ENCODE measurements at places on chromosomes 13 and 19. TPM values are rescaled to one million over a fixed set of nuclear protein-coding genes. Genes with fewer than 3 reads are reported as not detected.

- no peak overlapping the region for H3K27ac ChIP-seq
- peaks cover 9% of the 10 kb centered on the region for H3K4me1 ChIP-seq
- H3K4me3 ChIP-seq = peak overlapping the region; percentile 16
- DNase-seq = no peak
- H3K36me3 ChIP-seq = no peaks in the 10 kb centered on the region
These were observed 823 bp downstream of the FBXO17 start for GRCh38 chr19:38974624-38975213.

DNA sequence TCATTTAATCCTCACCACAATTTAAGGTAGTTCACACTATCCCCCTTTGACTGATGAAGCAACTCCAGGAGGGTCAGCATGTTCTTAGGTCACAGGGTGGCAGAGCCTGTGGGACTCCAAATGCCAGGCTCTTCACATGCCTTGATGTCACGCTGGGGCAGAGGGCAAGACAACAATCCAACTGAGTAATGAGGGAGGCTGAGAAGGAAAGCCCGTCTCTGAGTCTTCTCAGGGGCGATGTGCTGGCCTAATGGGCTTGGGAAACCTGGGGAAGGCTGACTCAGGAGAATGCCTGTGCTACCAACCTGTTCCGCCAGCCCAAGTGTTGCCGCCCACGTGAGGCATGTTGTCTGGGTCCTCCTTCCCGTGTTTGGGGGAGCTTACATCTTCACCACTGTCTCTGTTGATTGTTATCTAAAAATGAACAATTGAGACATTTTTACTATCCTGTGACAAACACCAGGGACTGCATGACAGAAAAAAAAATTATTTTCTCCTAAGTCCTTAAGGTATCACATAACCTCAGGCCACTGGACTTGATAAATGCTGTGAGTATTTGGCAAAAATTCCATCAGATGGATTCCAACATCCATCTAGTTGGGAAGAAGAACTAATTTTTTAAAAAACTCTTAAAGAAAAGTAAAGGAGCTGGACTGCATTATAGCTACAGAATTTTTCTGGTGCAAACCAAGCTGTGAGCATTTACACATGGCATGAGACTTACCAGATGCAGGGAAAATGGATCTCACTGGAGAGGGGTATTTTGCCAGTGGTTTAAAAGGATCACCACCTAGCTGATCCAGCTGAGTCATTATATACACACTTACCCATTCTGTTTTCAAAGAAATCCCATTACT, 157.5 kb downstream of the RGCC start:
- H3K27me3 ChIP-seq = no peaks in the 10 kb centered on the region
- DNase-seq = no peak
- no peaks in the 10 kb centered on the region for H3K4me1 ChIP-seq
- H3K4me3 ChIP-seq = no peak overlapping the region
- no peak overlapping the region for H3K27ac ChIP-seq

GRCh38 chr19:45528744-45529419, 21.6 kb downstream of the VASP start:
- H3K36me3 ChIP-seq = peaks cover 20% of the 10 kb centered on the region
- no peaks in the 10 kb centered on the region for H3K27me3 ChIP-seq
- no peak overlapping the region for H3K27ac ChIP-seq
- peak; percentile 34 for DNase-seq

- no peak for DNase-seq
- H3K27me3 ChIP-seq = peaks cover 14% of the 10 kb centered on the region
- H3K36me3 ChIP-seq = no peaks in the 10 kb centered on the region
- H3K27ac ChIP-seq = no peak overlapping the region
These were observed 24.4 kb downstream of the PLA2G4C start for GRCh38 chr19:48085904-48086864.

- peak overlapping the region; percentile 20 for H3K27ac ChIP-seq
- no peak for DNase-seq
- H3K36me3 ChIP-seq = peaks cover 27% of the 10 kb centered on the region
- peaks cover 45% of the 10 kb centered on the region for H3K4me1 ChIP-seq
- no peaks in the 10 kb centered on the region for H3K27me3 ChIP-seq
These were observed 102.6 kb downstream of the LRCH1 start for GRCh38 chr13:46655377-46656180.

DNA sequence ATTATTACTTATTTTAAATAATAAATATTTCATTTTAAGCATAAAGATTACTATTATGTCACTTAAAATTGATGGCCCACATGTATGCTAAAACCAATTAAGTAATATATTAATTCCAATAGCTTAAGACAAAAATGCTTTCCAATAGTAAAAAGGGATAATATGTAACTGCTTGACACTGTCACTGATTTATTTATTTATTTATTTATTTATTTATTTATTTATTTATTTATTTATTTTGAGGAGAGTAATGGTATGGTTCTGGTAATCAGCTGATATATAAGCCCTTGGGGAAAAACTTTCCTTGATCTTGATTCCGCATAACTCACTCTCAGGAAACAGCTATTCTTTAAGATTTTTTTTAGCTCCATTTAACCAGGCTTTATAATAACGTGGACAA, 903.0 kb upstream of the ATXN8OS start:
- no peak overlapping the region for H3K4me3 ChIP-seq
- no peaks in the 10 kb centered on the region for H3K4me1 ChIP-seq
- no peak overlapping the region for H3K27ac ChIP-seq
- H3K27me3 ChIP-seq = no peaks in the 10 kb centered on the region

- H3K4me3 ChIP-seq = no peak overlapping the region
- H3K4me1 ChIP-seq = no peaks in the 10 kb centered on the region
- no peaks in the 10 kb centered on the region for H3K27me3 ChIP-seq
- no peaks in the 10 kb centered on the region for H3K36me3 ChIP-seq
- H3K27ac ChIP-seq = no peak overlapping the region
- no peak for DNase-seq
These were observed 603.4 kb upstream of the PCDH9 start for GRCh38 chr13:67833564-67833963.

DNA sequence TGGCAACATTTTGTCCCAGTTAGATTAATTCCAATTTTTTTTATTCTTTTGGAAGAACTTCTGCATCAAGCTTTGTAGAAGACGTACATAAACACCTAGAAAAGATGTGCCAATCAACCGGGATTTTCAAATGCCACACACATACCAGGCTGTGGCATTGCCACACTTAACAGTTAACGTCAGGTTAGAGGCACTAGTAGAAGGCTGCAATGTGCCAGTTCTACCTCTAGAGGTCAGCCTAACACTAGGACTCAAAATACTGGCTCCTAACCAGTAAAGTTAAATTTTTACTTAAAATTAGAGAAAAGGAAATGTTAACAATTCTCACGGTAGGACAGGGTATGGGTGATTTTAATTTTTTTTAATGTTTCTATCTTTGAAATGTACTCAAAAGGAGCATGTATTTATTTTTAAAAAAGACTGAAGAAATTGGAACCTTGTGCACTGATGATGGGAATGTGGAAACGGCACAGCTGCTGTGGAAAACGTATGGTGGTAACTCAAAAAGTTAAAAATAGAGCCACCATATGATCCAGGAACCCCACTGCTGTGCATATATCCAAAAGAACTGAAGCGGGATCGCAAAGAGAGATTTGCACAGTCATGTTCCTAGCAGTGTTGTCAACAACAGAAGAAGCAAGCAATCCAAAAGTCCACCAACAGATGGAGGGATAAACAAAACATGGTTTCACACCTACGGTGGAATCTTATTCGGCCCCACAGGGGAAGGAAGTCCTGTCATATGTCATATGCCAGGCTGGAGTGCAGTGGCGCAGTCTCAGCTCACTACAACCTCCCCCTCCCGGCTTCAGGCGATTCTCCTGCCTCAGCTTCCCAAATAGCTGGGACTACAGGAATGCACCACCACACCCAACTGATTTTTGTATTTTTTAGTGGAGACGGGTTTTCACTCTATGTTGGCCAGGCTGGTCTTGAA, 30.3 kb downstream of the CRYL1 start:
- no peak overlapping the region for H3K4me3 ChIP-seq
- peaks cover 10% of the 10 kb centered on the region for H3K4me1 ChIP-seq
- H3K27ac ChIP-seq = no peak overlapping the region
- H3K27me3 ChIP-seq = no peaks in the 10 kb centered on the region

GRCh38 chr13:102227741-102228140, 174.1 kb downstream of the FGF14 start:
- H3K27me3 ChIP-seq = peaks cover 15% of the 10 kb centered on the region
- H3K4me3 ChIP-seq = no peak overlapping the region
- H3K27ac ChIP-seq = no peak overlapping the region
- H3K36me3 ChIP-seq = no peaks in the 10 kb centered on the region

DNA sequence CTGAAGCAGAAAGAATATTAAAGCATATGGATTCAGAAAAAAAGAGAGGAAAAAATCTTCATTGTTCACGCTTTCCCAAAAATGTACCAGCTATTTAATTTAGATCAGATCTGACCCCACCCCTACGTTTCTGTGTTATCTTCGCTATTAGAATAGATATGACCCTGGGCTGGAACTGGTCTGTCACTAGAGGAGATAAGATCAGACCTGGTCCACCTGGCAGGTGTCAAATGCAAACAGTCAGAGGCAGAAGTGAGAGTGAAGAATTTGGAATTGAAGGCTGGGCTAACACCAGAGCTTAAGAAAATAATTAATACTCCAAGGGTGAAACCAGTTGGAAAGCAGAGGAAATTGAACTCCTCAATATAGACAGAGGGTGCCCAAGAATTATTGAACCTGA, 30.0 kb upstream of the MBNL2 start:
- no peaks in the 10 kb centered on the region for H3K36me3 ChIP-seq
- H3K27ac ChIP-seq = no peak overlapping the region
- no peak for DNase-seq
- no peaks in the 10 kb centered on the region for H3K27me3 ChIP-seq
- no peaks in the 10 kb centered on the region for H3K4me1 ChIP-seq

DNA sequence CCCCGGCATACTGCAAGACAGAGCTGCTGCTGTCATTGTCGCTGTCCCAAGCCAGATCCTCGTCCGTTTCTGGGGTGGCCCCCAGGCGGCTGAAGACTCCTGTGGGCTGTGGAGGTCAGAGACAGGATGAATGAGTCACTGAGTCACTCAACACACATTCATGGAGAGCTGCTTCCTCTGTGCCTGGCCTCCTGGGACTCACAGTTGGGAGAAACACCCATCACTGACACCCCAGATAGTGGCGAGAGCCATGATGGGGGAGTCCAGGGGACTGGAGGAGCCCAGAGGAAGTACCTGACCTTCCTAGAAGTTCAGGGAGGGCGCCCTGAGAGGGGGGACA, 26.0 kb downstream of the C19orf47 start:
- no peak overlapping the region for H3K4me3 ChIP-seq
- no peak for DNase-seq
- no peaks in the 10 kb centered on the region for H3K27me3 ChIP-seq

DNA sequence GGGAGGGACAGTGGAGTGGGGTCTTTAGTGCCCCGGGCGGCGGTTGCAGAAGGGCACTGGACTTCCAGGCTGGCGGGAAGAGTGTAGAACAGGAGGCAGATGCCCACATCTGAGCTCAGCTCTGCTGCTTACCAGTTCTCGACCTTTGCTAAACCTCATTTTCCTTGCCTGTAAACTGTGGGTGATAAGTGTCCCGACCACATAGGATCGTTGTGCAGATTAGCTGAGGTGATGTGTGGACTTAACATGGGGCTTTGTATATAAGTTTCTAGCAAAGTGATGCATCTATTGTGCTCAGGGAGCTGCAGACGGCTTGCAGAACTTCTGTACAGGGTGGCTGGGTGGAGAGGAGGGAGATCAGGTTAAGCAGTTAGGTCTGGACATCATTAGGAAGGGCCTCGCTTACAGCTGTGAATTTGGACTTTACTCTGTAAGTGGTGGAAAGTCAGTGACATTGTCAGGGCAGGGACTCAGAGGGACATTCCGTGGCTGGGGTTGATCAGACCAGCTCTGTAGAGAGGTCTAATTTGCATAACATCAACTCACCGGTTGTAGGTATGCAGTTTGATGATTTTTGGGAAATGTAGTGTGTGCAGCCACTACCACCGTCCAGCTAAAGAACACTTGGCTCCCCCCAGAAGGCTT, 70.0 kb downstream of the SPATA13 start:
- H3K4me1 ChIP-seq = peaks cover 49% of the 10 kb centered on the region
- no peaks in the 10 kb centered on the region for H3K27me3 ChIP-seq
- H3K4me3 ChIP-seq = no peak overlapping the region
- DNase-seq = no peak

- H3K27ac ChIP-seq = no peak overlapping the region
- no peak for DNase-seq
- H3K4me3 ChIP-seq = no peak overlapping the region
- H3K27me3 ChIP-seq = peaks cover 4% of the 10 kb centered on the region
- H3K36me3 ChIP-seq = peaks cover 10% of the 10 kb centered on the region
These were observed 6.7 kb upstream of the RANBP3 start for GRCh38 chr19:5984600-5984999.

- peaks cover 3% of the 10 kb centered on the region for H3K27me3 ChIP-seq
- H3K36me3 ChIP-seq = no peaks in the 10 kb centered on the region
- H3K4me1 ChIP-seq = no peaks in the 10 kb centered on the region
These were observed 47.9 kb upstream of the OLFM4 start for GRCh38 chr13:52980695-52981094.

DNA sequence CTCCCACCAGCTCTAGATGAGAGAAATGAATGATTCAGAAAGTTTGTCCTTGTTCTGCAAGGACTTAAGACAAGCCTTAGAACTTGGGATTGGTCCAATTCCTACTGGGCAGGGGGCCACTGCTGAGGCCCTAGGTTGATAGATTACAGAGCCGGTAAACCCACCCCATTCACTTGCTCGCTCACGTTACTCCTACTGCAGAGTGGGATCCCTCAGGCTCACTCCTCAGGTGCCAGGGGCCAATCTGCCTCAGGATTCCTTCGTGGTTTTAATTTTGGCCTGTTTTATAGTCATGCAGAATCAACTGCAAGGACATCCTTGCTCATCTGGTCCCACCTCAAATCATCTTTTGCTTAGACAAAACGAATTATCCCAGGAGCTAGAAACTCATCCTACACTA, 59.0 kb downstream of the SERP2 start:
- H3K4me3 ChIP-seq = no peak overlapping the region
- no peak for DNase-seq
- H3K27me3 ChIP-seq = peaks cover 16% of the 10 kb centered on the region
- peaks cover 20% of the 10 kb centered on the region for H3K4me1 ChIP-seq

DNA sequence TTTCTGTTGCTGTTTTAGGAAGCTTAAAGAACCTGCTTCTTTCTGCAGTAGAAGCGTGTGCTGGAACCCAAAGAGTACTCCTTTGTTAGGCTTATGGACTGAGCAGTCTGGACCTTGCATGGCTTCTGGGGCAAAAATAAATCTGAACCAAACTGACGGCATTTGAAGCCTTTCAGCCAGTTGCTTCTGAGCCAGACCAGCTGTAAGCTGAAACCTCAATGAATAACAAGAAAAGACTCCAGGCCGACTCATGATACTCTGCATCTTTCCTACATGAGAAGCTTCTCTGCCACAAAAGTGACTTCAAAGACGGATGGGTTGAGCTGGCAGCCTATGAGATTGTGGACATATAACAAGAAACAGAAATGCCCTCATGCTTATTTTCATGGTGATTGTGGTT, 103.1 kb downstream of the TNFRSF19 start:
- peaks cover 3% of the 10 kb centered on the region for H3K27me3 ChIP-seq
- no peak for DNase-seq
- no peak overlapping the region for H3K27ac ChIP-seq
- H3K36me3 ChIP-seq = no peaks in the 10 kb centered on the region
- no peak overlapping the region for H3K4me3 ChIP-seq

The IRF2BP1 gene
- total RNA-seq = 19.5 TPM

The SIGLEC8 gene
- total RNA-seq = not detected

The B3GNT3 gene
- not detected for total RNA-seq

The GGN gene
- total RNA-seq = not detected

The PDE4A gene
- 11.4 TPM for total RNA-seq

The F10 gene
- total RNA-seq = not detected

The GDF15 gene
- not detected for total RNA-seq

The SERPINE3 gene
- not detected for total RNA-seq

The CBY2 gene
- total RNA-seq = not detected

The DAND5 gene
- total RNA-seq = not detected

The CGB3 gene
- total RNA-seq = not detected

The LPAR6 gene
- total RNA-seq = 3.2 TPM

The ADGRE2 gene
- total RNA-seq = 0.48 TPM

Data from activated naive CD8-positive, alpha-beta T cell treated with anti-CD3 and anti-CD28 coated beads for 36 hours (primary cell).